ENCODE measurements at places on chromosomes 7 and 10. TPM values are rescaled to one million over a fixed set of nuclear protein-coding genes. Genes with fewer than 3 reads are reported as not detected.

The CPA1 gene
- total RNA-seq, result not detected

The ZNF485 gene
- total RNA-seq, result 7.8 TPM

The ZNF488 gene
- 5.2 TPM for total RNA-seq

The ZNF22 gene
- 38.7 TPM for total RNA-seq

The CCL24 gene
- total RNA-seq, result not detected

The RPP30 gene
- 74.1 TPM for total RNA-seq

The CHST15 gene
- total RNA-seq, result 11.2 TPM

The VPS26A gene
- 41.6 TPM for total RNA-seq

The WBP1L gene
- 55.7 TPM for total RNA-seq

The ENO4 gene
- total RNA-seq, result 0.24 TPM

The CH25H gene
- 0.47 TPM for total RNA-seq

The OPN4 gene
- total RNA-seq, result not detected

The LAMB1 gene
- 57.6 TPM for total RNA-seq

The CALHM1 gene
- total RNA-seq, result 0.93 TPM

The NSUN6 gene
- 12.5 TPM for total RNA-seq

The PRPS1L1 gene
- not detected for total RNA-seq

The GPR37 gene
- total RNA-seq, result 8.5 TPM

The TMEM209 gene
- total RNA-seq, result 18.6 TPM

The SAP25 gene
- 4.1 TPM for total RNA-seq

The SHH gene
- not detected for total RNA-seq

The SRRM3 gene
- total RNA-seq, result 9.2 TPM

The GIMAP1 gene
- total RNA-seq, result not detected

The TBX20 gene
- total RNA-seq, result 0.69 TPM

The NYAP1 gene
- 4.9 TPM for total RNA-seq

The RNLS gene
- total RNA-seq, result 15.2 TPM

The LLCFC1 gene
- total RNA-seq, result not detected

The C10orf95 gene
- 0.69 TPM for total RNA-seq

The NIPSNAP2 gene
- total RNA-seq, result 29.8 TPM

The IDI2 gene
- not detected for total RNA-seq

The TLX1 gene
- total RNA-seq, result not detected

The IFT22 gene
- 13.8 TPM for total RNA-seq

The SLC26A5 gene
- total RNA-seq, result 0.49 TPM

The NME8 gene
- total RNA-seq, result 0.14 TPM

The CUZD1 gene
- 2.8 TPM for total RNA-seq

The OR6V1 gene
- not detected for total RNA-seq

The AFAP1L2 gene
- total RNA-seq, result 6.5 TPM

The FOXP2 gene
- 0.24 TPM for total RNA-seq

The TRRAP gene
- total RNA-seq, result 49.8 TPM

The RBP3 gene
- total RNA-seq, result not detected

The YKT6 gene
- 94.5 TPM for total RNA-seq

The FBXL13 gene
- 2.5 TPM for total RNA-seq

The DRGX gene
- not detected for total RNA-seq

The PAPOLB gene
- total RNA-seq, result 0.42 TPM

The ZNF735 gene
- total RNA-seq, result not detected

The TMUB1 gene
- 37.1 TPM for total RNA-seq

The TLL2 gene
- 2.6 TPM for total RNA-seq

The CD36 gene
- total RNA-seq, result 1.8 TPM

The FAM221A gene
- 29.9 TPM for total RNA-seq

The FAM3C gene
- 59.1 TPM for total RNA-seq

The CPN1 gene
- total RNA-seq, result not detected

The SPDYE2 gene
- total RNA-seq, result not detected

The CEP55 gene
- total RNA-seq, result 15.0 TPM

The SPDYE17 gene
- not detected for total RNA-seq

The RALA gene
- total RNA-seq, result 51.9 TPM

The GHRHR gene
- not detected for total RNA-seq

The KCP gene
- total RNA-seq, result 0.76 TPM

The ATAD1 gene
- total RNA-seq, result 49.6 TPM

The GSAP gene
- total RNA-seq, result 1.1 TPM

The NPSR1 gene
- total RNA-seq, result not detected
